ENCODE measurements at places on chromosomes 4 and X.

DNA sequence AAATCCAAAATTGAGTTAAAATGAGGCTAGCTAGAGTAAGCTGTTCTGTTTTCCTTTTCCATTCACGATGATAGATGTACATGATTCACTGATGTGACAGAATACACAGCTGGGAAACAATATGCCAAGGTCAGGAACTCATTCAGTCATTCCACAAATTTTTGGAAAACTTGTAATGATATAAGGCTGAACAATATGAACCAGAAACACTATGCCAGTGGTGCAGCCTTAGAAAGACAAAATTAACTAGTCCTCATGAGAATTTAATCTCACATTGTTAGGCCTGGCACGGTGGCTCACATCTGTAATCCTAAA is 50.0 kb upstream of the NDST3 start:
- no peak for DNase-seq

DNA sequence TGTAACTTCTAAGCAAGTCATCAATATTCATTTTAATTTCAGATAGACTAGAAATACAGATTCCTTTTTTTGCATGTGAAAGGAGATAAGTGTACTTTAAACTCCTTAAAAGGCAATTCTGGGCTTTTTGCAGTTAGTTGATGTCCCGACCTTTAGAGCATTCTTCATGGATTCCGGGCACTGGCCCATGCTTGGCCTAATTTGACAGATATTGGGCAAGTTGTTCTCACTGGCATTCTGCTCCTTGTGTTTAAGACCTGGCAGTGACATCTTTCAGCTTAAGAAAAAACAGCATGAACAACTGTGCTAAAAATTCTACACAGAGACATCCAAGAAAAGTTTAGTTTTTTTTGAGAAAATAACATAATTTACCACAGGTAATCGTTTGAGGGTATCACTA is 1037.2 kb downstream of the PCDH18 start:
- DNase-seq = no peak

DNA sequence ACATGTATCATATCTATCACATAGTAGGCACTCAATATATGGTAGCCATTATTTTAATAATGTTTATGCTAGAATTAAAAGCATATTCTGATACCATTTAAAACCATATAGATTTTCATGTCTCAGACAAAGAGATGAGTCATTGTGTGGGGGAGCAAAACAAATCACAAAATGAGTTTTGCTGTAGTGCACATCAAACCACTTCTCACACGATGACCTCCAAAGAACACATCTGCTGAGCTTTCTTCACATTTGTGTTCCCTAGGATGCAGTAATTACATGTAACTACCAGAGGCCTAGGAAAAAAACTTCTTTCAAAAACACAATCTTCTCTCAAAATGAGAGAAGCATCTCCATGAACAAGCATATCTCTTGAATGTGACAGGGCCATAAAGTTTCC is 56.1 kb upstream of the BRS3 start:
- no peak for DNase-seq

- no peak for DNase-seq
Observed at GRCh38 chr4:177673985-177674489, 231.8 kb upstream of the AGA start.

DNA sequence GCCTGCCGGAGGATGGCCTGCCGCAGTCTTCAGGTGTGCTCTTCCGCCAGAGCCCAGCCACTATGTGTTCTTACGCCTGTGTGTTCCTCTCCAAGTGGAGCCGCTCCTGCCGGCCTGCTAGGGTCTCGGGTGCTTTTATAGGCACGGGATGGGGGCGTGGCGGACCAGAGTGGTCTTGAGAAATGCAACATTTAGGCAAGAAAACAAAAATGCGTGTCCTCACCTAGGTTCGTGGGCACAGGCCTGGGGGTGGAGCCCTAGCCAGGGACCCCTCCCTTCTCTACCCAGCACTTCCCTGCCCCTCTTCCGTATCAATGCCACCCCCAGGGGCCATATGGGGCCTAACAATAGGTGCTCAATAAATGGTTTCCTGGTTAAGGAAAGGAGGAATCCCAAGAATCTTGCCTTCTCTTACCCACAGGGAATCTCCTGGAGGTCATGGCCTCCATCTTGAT is 34.4 kb upstream of the LRBA start:
- DNase-seq = no peak

DNA sequence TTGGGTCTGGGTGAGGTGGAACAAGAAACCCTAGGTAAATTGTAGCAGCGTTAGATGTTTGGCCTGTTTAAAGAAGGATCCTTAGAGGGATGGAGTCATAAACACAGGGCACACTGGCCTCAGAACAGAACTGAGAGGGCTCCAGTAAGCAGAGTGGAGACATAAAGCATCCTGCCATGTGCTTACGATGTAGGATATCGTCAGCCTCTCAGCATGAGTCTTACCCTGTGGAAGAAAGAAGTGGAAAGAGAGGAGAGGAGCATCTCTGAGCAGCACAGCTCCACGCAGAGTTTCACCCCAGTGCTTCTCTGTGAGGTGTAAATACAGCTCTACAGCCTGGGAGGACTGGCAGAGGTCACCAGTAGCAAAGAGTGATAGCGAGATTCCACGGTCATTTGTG is 27.8 kb upstream of the SORBS2 start:
- DNase-seq = no peak

- DNase-seq = no peak
Observed at GRCh38 chr4:70518716-70519115, 347 bp downstream of the AMTN start.

DNA sequence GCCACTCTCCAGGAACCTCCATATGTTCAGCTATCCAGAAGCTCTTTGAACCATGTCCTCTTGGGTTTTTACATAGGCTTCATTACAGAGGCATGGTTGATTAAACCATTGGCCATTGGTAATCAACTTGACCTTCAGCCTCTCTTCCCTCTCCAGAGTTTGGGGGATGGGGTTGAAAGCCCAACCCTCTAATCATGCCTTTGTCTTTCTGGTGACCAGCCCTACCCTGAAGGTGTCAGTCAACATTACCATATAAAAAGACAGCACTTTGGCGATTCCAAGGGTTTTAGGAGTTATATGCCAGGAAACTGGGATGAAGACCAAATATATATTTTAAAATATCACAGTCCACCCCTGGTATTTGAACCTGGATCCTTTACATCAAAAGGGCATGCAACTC is 222.5 kb downstream of the CHIC1 start:
- DNase-seq = no peak

GRCh38 chrX:26909728-26910127 is 553.4 kb downstream of the PPP4R3C start:
- DNase-seq = no peak

DNA sequence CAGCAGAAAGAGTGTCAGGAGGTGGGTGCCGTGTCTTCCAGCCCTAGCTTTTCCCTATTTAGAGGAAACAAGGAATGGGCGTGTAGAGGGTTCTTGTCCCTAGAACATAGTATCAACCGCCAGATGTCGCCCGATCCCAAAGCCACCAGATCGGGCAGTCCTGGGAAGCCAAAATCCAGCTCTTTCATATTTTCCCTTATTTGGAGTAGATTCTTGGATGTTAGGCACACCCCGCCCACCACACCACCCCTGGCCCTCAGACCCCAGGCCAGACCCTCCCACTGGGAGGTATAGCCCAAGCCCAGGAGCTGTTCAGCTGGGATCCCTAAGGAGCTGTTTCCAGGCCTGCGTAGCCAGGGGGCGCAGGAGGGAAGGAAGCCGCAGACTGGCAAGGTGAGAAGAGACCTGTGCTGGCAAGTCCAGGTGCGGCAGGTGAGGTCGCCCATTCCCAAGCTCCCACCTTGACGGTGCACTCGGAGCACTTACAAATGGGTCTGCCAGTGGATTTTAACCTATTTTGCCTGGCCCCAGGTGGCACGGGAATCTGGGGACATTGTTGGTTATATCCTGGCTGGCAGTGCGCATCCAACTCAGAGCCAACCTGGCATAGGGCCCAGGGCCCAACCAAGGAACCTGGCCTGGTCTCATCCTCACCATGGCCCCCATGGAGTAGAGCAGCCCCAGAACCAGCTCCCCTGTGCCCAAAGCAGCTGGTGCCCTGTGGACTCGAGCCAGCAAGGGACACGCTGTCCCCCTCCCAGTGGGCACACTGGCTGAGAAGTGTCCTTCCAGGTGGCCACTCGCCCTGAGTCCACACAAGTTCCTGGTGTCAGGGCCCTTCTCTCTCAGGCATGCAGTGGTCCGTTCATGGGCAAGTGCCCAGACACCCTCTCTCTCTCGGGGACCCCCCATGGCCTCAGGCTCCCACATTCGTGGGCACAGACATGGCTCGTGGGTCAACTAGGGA is 811 bp downstream of the FLNA start:
- DNase-seq = peak; percentile 67

- no peak for DNase-seq
Observed at GRCh38 chr4:167210166-167210565, 24.1 kb downstream of the SPOCK3 start.

- no peak for DNase-seq
Observed at GRCh38 chrX:9871701-9872268, 85.6 kb downstream of the SHROOM2 start.

DNA sequence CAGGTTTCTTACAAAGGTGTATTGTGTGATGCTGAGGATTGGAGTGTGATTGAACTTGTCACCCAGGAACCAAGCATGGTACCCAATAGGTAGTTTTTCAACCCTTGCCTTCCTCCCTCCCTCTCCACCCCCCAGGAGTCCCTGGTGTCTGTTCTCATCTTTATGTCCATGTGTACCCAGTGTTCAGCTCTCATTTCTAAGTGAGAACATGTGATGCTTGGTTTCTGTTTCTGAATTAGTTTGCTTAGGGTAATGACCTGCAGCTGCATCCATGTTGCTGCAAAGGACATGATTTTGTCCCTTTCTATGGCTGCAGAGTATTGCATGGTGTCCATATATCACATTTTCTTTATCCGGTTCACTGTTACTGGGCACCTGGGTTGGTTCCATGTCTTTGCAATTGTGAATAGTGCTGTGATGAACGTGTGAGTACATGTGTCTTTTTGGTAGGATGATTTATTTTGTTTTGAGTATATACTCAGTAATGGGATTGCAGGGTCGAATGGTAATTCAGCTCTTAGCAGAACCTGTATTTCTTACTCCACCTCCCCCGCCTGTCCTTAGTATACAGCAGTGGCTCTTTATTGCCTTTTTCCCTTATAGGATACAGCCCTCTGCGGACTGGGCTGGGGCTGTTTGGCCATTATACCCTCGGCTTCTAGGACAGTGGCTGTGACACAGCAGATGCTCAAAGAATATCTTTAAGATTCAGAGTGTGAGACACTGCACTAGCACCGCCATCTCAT is 145.4 kb downstream of the PTTG2 start:
- no peak for DNase-seq

DNA sequence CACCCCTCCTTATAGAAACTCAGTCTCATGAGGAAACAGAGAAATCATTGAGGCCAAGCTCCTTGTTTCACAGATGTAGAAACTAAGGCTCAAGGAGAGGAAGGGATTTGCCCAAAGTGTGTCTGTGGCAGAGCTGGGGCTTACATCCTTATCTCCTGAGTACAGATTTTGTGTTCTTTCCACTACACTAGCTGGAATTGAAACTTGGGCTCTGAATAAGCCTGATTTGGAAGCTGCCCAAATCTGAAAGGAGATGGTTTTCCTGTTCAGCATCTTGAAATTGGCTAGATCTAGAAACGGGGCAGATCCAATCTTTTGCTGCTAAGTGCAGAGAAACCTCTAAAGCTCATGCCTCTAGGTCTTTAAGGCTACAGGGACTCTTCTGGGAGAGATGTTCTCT is 24.3 kb downstream of the AWAT2 start:
- no peak for DNase-seq

DNA sequence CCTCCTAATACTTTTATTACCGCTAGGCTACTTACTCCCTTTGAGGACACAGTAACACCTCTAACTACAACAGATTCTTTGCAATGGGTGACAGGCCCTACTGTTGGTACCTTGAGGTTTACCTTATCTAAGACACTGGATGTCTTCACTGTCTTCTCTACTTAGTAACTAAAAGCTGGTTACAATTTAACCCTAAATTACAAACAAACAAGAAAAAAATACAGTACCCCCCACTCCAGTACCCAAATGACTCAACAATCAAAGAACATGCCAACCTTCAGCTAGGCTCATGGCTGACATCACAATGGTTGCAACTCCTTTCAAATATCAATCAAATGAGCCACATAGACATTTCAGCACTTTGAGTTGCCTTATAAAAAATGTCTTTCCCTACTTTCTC is 198.0 kb downstream of the GUCY2F start:
- no peak for DNase-seq
